Kidney capillary endothelial cell (primary cell): ENCODE measurements at places on chromosomes 6 and 20.

- DNase-seq, result no peak
Measured at GRCh38 chr6:122947355-122947754, 48.7 kb upstream of the CLVS2 start.

DNA sequence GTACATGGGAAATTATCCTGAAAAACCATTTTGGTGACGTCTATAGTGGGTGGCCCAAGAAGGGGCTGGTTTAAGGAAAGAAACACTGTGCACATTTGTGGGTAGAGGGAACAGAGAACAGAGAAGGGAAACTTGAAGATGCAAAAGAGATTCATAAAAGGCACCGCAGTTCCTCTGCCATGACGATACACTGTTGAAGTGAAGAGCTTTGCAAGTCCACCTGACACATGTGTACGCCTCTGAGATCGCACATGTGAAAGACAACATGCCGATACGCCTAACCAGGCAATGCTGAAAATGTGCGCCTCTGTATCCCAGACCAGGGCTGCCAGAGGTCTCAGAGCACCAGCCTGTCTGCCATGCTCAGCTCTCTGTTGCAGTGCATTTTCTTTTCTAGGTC is 180.9 kb downstream of the KIF16B start:
- DNase-seq, result no peak

DNA sequence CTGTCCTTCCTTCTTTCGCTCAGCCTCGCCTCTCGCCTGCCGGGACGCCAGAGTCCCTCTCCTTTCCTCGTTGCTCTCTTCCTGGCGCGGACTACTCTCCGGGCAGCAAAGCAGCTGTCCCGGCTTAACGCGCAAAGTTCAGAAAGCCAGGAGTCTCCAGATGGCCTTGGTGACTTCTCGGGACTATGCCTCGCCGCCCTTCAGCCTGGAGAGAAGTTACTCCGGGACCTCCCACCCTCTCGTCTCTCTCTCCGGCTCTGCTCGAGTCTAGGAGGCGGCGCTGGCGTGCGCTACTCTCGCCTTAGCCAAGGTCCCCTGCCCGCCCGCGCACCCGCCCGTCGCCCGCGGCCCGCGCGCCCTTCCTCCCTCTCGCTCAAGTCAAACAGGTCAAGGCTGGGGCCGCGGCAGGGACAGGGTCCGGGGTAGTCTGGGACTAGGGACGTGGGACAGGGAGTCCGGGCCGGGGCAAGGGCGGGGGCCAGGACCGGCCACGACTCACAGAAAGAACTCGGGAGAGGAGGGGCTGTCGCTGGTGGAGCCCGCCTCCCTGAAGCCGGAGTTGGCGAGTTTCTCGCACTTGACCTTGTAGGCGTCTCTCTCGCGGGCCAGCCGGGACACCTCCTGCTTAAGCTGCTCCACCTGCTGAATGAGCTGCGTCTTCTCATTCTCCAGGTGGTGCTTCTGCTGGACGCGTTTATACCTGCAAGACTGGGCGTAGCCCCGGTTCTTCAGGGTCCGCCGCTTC is 1.5 kb downstream of the MAFB start:
- DNase-seq, result no peak

DNA sequence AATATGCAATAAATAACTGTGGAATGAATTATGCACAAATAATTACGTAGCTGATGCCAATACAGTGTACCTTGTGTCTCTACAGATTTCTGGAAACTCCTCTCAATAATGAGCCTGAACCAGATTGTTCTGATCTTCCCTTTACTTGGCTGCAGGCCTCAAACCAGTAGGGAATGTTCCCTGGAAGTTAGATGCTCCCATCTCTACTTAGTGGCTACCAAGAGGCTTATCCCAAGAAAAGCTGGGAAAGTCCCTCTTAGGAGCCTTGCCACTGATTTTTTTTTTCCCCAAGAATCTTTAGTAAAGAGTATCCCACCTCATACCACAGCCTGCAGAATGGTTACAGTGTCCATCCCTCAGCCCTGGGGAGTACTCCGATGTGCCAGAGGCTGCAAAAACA is 702.1 kb downstream of the RFPL4B start:
- no peak for DNase-seq

- DNase-seq, result no peak
Measured at GRCh38 chr6:17096096-17096495, 5.8 kb upstream of the STMND1 start.

DNA sequence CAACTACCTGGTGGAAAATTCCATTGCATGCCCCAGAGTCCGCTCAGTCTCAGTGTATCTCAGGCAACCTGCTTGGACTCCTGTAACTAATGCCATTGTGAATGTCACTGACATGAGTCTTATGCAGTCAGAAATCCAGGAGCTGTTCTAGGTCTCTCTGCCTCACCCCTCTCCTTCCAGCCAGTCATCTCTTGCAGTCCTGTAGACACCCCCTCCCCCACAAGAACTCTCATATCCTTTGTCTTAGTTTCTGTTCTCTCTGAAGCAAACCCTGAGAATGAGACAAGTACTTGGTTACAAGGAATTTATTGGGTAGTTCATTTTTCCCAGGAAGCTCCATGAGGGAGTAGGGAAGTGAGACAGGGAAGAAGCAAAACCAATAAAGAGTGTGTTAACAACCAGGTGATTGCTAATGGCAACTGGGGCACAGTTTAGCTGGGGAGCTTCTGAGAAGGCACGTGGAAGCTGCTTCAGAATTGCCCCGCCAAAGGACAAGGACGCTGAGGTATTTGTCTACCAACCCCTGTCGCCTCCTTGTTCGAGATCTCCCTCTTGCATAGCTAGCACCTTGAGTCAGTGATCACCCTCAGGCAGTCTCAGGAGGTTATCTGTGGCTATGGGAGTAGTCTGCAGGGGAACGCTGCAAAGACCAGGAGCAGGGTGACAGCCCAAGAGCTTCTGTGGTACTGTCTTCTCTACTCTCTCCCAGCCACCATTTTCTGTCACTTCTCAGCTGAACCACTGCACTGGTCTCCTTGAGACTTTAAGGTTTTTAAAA is 911.4 kb upstream of the FLRT3 start:
- no peak for DNase-seq

- no peak for DNase-seq
Measured at GRCh38 chr20:9903048-9903655, 64.3 kb upstream of the PAK5 start.

DNA sequence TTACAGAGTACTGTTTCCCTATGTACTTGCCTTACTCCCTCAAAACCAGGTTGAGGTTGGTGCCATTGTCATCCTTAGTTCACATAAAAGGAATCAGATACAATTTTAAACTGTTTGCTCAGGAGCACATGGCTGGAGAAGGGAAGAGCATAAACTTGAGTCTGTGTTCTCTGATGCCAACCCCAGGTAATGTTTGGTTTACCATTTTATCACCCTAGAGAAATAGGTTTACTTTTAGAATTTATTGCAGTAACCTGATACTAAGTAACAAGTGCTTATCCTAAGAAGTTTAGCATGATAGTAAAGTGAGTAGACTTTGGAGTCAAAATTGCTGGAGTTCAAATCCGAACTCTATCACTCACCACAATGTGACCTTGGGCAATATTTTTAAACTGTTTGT is 86.3 kb downstream of the RFPL4B start:
- no peak for DNase-seq

- DNase-seq, result no peak
Measured at GRCh38 chr6:344816-345340, 46.7 kb upstream of the IRF4 start.

DNA sequence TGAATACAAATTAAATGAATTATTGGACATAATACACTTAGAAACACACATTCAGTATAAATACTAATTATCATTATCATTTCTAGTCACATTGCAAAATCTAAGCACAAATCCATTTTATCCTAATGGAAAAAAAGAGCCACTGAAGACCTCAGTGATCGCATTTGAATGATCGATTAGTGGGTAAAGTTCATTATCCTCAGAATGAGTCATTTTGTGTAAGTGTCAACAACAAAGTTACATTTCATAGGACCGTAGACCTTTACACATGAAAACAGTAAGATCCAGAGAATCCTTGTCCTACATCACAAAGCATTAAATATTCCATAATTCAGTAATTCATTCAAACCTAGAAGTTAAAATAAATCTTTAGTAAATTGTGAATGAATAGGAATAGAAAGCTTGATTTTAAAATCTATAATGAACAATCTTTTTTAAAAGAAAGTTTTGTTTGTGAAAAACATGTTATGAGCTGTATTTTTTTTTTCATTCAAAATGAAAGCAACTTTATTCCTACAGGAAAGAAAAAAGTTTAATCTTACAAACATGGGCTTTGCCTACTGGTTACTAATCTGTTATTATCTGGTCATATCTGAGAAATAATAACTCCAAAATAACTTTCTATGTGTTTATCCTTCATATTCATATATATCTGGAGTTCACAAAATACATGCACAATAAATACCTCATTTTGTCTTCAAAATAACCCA is 33.7 kb downstream of the ROS1 start:
- no peak for DNase-seq

DNA sequence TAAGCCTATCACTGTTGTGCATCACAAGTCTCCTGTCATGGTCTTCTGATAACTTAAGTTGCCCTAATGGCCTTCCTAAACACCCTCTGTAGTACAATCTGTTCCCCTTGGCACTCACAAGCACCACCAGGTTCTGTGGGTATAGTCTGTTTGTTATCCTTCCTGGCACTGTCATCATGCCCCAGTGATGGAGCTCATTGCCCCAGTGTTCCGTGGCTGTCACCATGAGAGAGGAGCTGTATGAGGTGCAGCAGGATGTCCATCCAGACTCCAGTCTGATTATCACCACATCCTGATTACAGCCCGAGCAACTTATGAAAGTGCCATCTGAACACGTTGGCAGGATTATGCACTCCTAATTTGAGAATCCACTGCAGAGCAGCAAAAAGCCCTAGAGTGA is 380.1 kb downstream of the FRK start:
- DNase-seq, result no peak

- peak; percentile 99 for DNase-seq
Measured at GRCh38 chr20:1469925-1470571, 3.4 kb upstream of the NSFL1C start.

- no peak for DNase-seq
Measured at GRCh38 chr20:33477386-33478234, 12.3 kb upstream of the CBFA2T2 start.

DNA sequence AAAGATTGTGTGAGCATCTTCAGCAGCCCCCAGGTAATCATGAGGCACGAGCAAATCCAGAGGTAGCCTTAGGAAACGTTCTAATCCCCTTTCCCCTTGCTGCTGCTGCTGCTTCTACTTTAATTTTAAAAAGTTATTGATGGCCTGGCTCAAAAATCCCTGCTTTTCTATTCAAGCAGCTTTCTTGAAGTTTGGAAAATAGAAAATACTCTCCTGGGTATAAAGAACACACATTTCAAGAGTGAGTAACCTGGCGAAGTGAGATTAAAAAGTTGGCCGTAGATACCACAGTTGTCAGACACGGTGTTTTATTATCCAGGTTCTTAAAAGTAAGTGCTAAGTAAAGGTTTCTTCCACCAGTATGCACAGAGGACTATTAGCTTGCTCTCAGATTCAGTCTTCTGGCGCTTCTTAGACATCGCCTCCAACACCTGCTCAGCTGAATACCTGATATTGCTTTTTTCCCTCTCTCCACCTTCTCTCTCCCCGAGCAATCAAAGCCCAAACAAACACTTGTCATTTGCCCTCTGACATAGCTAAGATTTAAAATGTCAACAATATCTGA is 150.7 kb downstream of the EDN3 start:
- DNase-seq, result no peak

DNA sequence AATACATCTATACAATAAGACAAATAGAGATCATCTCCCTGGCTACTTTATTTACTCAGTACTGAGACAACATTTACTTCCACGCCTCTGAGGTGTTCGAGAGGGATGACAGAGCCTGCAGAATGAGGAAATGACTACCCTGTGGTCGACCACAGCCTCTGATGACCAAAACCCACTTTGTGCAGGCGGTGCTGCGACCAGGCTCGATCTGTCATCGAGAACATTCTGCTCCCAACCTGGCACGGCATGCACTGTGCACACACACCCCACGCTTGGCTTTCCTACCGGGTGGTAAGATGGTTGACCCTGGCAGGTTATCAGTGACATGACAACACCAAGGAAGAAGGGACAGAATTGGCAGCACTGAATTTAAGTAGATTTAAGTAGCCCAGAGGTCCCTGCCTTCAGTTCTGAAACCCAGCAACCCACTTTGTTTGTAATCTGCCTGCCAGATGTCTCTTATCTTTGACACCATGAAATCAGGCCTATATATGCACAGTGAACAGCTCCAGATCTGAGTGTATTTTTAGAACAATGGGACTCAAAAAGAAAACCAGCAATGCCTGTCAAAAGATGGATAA is 42.6 kb downstream of the TTI1 start:
- DNase-seq, result no peak

- no peak for DNase-seq
Measured at GRCh38 chr6:156914181-156914580, 137.0 kb downstream of the ARID1B start.

DNA sequence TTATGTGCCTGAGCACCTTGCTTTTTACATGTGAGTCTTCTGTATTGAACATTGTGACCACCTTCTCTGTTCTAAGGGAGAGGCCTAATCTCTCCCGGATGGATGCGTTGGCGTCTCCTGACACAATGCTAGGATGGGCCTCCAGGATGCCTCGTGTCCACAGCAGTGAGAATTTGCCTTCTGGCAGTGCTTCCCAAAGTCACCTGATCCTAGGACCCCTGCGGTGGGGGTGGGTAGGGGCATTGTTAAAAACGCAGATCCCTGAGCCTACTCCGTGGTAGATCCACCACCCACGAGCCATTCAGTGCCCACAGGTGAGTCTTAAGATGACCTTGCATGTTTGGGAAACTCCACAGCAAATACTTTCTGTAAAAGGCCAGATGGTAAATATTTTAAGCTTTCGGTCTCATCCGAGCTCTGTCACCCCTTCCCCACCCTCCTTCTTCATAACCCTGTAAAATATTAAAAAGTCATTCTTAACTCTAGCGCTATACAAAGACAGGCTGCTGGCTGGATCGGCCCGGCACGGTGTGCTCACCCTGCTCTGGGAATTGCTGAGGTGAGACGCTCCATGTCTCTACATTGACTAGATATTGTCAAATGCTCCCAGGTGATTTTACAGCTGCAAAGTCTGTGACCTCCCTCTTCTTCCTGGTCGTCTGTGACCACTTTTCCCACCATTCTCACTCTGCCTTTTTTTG is 106.7 kb upstream of the IYD start:
- DNase-seq, result no peak

- no peak for DNase-seq
Measured at GRCh38 chr20:346640-347316, at the start of gene NRSN2. Gene NRSN2 (plus strand): TSS chr20:347111. CDS start chr20:349644, 2,533 bp downstream.

GRCh38 chr6:14129575-14129974 is 12.0 kb downstream of the CD83 start:
- peak; percentile 41 for DNase-seq

GRCh38 chr6:24872779-24873178 is 63.0 kb downstream of the RIPOR2 start:
- no peak for DNase-seq

- DNase-seq, result peak; percentile 46
Measured at GRCh38 chr20:49964964-49965780, 17.6 kb upstream of the SNAI1 start.

- no peak for DNase-seq
Measured at GRCh38 chr6:30510419-30511168, 21.3 kb downstream of the HLA-E start.
